ENCODE measurements at places on chromosomes 2 and 18.

- no peak for DNase-seq
Observed at GRCh38 chr2:64311191-64311910, 142.6 kb upstream of the LGALSL start.

DNA sequence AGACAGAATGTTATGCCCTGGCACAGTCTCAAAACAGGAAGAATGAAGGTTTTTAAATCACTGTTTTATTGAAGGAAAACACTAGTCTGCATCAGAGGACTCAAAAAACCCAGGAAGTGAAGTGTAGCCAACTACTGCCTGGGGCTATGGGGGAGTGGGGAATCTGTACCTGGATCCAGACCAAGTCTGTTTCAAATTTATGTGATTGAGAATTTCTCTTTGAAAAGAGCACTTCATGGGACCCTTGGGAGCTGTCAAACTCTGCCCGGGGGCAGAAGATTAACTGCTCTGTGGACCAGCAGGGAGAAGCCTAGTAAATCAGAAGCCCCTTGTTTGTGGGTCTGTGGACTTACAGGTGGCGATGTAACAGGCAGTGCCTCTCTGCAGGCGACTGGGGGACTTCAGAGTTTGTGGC lies 45.3 kb upstream of the TANC1 start:
- peak; percentile 50 for DNase-seq

DNA sequence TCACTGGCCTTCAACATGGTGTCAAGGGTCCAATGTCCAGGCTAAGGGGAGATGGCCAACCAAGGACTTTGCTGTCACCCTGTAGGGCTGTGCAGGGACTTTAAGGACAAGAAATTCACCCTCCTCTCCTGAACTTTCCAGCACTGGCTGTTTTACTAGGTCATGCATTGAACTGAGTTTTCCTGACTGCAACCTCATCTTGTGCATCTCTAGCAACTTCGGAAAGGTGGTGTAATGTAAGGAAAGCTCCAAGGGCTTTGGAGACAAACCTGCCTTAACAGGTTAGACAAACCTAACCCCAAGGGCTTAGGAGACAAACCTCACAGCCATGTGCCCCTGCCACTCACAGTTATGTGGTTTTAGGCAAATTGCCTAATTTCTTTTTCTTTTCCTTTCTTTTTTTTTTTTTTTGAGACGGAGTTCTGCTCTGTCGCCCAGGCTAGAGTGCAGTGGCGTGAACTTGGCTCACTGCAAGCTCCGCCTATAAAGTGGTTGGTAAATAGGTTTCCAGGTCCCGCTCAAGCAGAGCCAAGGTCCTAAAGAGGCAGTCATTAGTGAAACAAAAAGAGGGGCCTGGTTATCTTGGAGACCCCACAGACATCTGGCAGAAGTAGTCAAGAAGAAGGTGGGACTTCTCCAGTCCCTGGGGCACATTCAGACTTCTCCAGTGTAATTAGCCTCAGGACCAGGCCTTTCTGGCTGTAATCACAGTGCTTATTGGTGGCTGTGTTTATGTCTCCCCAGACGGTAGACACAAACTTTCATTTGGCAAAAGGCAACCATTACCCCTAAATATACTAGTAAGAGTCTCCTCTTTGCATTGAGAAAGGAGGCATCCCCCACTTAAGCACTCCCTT lies 37.6 kb upstream of the PMAIP1 start:
- DNase-seq = no peak

- no peak for DNase-seq
Observed at GRCh38 chr2:1605102-1606045, 138.9 kb downstream of the PXDN start.

Data from H1 (cell line).